ENCODE measurements at places on chromosomes 7 and 10.

DNA sequence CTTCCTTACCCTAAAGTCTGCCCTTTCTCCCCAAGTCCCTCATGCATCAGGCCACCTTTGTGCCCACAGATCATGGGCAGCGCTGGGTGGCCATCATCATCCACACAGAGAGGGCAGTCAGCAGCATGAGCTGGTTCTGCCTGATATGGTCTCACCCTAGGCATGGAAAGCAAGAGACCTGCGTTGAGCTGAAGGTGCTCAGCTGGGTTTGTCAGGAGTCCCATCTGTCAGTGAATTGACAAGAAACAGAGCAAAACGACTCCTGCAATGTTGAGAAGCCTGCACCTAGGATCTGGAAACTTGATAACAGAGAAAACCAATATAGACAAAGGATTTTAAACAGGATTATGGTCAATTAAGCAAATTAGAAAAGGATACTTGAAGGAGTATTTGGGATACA, 242.7 kb upstream of the PRSS1 start:
- DNase-seq: no peak

- no peak for DNase-seq
Measured at GRCh38 chr10:113683300-113683699, 3.6 kb downstream of the CASP7 start.

DNA sequence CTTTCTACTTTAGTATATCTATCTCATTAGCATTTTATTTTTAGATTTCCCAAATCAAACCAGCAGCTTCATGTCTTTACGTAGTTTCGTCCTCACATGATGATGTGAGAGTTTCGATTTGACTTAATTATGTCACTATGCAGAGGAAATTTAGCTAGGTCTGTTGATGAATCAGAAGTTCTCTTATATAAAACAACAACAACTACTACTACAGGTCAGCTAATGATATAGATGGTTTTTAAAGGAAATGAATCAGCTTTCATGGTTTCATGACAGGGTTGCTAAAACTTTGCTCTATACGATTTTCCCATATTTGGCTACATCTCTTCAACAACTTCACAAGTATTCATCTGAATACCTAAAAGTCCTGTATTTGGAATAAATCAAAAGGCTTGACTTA, 28.6 kb downstream of the JAZF1 start:
- DNase-seq: no peak

DNA sequence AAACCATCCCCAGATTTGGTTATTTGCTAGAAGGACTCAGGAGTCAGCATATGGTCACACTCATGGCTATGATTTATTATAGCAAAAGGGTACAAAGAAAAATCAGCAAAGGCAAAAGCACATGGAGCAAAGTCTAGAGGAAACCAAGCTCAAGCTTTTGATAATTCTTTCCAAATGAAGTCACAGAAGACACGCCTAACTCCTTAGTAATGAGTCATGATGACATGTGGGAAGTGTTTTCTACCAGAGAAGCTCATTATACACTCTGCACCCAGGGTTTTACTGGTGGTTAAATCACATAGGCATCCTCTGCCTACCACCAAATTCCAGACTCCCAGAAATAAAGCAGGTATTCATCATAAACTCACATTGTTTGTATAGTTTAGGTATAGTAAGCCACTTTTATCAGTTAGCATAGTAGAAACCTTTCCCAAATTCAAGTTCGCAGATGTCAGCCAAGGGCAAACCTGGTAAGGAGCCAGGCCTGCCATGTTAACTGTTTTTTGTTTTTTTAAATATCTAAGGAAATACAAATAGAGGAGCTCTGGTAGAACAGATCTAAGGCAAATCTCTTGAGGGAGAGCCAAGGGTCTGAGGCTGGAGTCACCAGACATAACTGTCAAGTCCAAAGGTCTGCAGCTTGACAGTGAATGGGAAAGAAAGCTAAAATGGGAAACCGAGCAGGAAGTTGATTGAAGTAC, 15.4 kb upstream of the HIBADH start:
- DNase-seq: no peak

DNA sequence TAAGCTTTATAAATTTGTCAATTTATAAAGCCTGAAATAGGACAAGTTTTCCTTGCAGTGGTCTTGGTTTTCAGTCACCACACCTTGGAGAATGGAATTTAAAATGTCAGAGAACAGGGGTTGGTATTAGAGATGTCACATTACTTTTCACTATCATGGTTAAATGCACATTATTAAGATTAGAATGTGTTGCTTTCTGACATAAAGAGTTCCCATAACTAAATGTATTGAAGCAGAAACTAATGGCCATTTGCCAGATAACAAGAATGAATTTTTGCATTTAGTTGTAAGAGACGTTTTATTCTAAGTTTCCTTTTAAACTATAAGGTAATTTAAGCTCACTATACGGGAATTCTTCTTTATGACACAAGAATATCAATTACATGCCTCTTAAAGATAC, 172.3 kb downstream of the ARL4A start:
- no peak for DNase-seq

DNA sequence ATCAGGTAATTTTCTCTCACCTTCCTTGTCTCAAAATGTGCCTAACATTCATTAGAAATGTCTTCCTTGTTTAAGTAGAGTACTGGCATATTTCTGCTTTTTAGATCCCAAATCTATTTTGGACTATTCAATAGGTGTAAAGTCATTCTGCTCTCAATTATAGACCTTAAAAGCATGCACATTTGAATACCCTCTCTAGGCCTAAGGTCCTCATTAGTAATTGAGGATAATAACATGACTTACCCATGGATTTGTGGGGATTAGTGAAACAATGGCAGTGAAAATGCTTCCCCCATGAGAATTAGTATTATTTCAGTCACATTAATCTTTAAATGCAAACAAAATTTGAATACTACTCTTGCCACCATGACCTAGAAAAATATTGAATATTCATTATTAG, 1073.0 kb upstream of the CELF2 start:
- DNase-seq: no peak

- DNase-seq: no peak
Measured at GRCh38 chr7:18222636-18223035, 195.0 kb upstream of the PRPS1L1 start.

- no peak for DNase-seq
Measured at GRCh38 chr7:100380196-100380595, 6.9 kb downstream of the PILRA start.

- DNase-seq: no peak
Measured at GRCh38 chr7:140537750-140538482, 58.6 kb upstream of the MKRN1 start.

- no peak for DNase-seq
Measured at GRCh38 chr7:114956702-114957101, 34.8 kb downstream of the MDFIC start.

- DNase-seq: no peak
Measured at GRCh38 chr7:35555934-35556333, 139.0 kb downstream of the HERPUD2 start.

GRCh38 chr10:119191881-119192280, 13.3 kb upstream of the PRDX3 start:
- no peak for DNase-seq

DNA sequence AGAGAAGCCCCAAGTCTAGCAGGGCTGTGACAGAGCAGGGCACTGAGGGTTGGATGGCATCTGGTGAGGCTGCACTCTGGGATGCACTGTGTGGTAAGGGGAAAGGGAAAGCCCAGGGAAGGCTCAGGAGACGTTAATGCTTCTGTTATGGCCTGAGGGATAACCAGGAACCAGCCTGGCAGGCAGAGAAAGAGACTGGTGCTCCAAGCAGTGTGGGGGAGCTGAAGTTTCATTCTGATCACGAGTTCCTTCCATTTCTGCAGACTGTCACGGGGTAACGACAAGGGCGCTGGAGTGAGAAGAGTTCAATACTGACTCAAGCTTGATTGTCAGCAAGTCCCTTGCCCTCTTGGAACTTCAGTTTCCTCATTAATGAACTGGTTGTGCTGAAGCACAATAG, 730.9 kb downstream of the GRID1 start:
- no peak for DNase-seq

- no peak for DNase-seq
Measured at GRCh38 chr7:124649397-124650014, 116.1 kb downstream of the GPR37 start.

- DNase-seq: no peak
Measured at GRCh38 chr10:69375307-69376151, 41.2 kb downstream of the TACR2 start.

- no peak for DNase-seq
Measured at GRCh38 chr7:135194494-135195095, 16.7 kb downstream of the WDR91 start.

- DNase-seq: no peak
Measured at GRCh38 chr7:52695973-52696595, 339.3 kb upstream of the POM121L12 start.

DNA sequence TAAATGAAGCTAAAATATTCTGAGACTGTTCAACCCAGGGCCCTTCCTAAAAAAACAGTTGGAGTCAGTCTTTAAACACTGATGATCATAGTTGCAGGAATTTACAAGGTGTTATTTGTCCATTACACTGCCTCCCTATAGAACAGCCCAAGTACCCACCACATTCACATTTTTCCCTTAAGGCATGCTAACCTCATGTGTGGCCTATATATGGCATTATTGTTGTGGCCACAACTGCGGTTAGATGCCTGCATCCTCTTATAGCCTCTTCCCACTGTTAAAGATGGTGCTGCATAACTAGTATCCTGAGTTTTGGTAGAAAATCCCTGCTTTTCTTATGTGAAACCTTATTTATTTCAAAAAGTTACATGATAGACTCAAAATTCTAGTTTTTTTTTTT, 287.9 kb upstream of the SEMA3A start:
- DNase-seq: no peak

DNA sequence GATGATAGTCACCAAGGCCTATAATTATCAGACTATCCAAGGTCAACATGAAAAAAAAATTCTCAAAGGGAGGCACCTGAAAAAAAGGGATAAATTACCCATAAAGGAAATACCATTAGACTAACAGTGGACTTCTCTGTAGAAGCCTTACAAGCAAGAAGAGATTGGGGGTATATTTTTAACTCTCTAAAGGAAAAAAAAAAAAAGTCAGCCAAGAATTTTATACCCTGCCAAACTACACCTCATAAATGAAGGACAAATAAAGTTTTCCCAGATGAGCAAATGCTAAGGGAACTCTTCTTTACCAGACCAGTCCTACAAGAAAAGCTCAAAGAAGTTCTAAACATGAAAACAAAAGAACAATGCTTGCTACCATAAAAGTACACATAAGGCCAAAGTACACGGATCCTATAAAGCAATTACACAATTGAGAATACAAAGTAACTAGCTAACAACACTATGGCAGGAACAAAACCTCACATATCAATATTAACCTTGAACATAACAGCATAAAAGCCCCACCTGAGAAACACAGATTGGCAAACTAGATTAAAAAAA, 263.1 kb downstream of the RNLS start:
- no peak for DNase-seq

GRCh38 chr7:117118579-117119180, 165.4 kb downstream of the ST7 start:
- no peak for DNase-seq

DNA sequence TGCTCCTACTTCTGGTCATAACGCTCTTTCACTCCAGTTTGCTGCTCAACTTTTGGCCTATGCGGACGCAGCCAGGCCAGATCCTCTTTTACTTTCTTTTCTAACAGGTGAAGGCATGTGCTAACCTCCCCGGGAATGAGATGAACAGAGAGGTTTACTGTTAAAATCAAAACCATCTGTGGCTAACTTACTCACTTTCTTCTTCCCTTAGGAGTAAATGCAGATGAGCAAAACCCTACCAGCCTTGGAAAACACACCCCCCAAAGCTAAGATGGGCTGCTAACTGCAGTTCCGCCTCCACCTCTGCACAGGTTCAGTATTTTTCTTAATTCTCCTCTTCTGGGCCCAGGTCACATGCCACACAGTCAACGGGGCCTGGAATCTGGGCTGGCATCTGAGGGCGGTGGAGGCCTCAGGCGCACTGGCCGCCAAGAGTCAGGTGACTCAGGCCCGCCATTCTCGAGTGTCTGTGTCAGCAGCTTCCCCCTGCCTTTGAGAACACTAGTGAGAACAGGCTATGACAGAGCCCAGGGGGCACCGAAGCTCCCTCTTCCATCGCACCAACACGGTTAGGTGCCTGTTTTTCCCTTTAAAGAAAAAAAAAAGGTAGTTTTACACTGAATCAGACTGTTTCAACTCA, 11.1 kb downstream of the FAM53B start:
- no peak for DNase-seq

- no peak for DNase-seq
Measured at GRCh38 chr10:104517946-104518345, 123.1 kb upstream of the SORCS3 start.

- DNase-seq: no peak
Measured at GRCh38 chr10:11414314-11415038, 197.0 kb downstream of the USP6NL start.

- DNase-seq: no peak
Measured at GRCh38 chr7:17339139-17339538, 40.7 kb downstream of the AHR start.

DNA sequence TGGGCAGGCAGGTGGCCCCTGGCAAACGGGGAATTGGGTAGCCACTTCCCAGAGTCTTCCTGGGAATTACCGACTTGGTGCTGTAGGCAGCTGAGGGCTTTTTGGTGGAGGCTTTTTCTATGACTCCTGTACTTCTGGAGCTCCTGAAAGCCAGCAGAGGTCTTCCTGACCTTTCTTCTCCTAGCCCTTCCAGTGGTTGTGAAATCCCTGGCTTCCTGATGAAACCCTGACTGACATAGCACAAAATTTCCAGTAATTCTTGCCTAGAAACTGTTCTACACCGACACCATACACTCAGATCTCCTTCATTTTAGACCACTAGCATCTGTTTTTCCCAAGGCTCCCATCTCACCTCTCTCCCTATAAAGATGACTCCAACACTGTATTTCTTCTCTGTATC, 120.2 kb downstream of the STRA8 start:
- no peak for DNase-seq

DNA sequence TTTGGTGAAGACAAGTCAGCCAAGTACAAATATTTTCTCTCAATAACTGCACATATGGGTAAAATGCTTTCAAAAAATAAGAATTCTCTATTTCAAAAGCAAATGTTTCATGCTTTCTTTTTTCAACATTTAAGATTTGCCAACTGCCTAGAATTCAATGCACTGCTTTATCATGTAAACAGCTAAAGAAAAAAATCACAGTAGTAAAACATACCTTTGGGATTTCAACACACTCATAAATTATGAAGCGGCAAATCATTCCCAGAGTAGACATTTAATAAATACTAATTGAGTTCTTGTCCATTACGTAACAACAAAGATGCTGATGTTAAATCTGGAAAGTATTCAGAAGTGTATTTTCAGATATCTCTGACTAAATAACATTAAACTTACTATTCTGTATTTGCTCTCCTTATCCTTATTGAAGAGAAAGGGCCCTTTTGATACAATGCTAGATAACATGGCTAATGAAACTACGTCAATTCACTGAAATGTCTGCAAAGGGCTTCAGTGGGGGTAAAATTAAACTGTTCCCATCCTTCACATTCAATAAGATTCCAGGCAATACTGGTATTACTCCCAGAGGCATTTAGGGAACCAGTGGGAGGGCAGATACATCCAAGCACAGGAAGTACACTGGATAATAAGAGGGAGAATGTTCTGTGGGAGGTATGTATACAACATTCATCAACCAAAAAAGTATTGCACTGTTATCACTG, 13.9 kb downstream of the NAPEPLD start:
- no peak for DNase-seq

- no peak for DNase-seq
Measured at GRCh38 chr7:141652691-141653090, 49.3 kb downstream of the DENND11 start.

- DNase-seq: no peak
Measured at GRCh38 chr7:133433165-133433812, 180.4 kb downstream of the EXOC4 start.

GRCh38 chr7:37111459-37111858, 337.2 kb downstream of the ELMO1 start:
- DNase-seq: no peak

- no peak for DNase-seq
Measured at GRCh38 chr7:80136261-80137055, 1.8 kb downstream of the GNAI1 start.

Data from COR-L47 (cell line).